ENCODE measurements at places on chromosomes 11 and 22.

DNA sequence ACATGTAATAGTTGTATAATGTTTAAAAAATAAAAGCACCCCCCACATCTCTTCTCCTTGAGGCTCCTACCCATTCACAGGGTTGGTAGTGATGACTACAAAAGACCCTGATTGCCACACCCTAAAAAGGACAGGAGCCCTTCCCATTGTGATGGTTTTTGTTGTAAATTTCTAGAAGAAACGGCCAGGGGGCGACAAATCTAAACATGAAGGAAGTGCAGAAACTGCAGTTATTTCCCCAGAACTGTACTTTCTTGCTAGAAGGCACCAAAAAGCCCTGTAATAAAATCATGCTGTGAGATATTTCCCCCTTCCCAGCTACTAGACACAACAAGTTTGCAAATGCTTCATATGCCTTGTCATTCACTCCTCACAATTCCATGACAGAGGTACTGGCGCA, 10.8 kb downstream of the PRR5L start:
- DNase-seq: no peak

DNA sequence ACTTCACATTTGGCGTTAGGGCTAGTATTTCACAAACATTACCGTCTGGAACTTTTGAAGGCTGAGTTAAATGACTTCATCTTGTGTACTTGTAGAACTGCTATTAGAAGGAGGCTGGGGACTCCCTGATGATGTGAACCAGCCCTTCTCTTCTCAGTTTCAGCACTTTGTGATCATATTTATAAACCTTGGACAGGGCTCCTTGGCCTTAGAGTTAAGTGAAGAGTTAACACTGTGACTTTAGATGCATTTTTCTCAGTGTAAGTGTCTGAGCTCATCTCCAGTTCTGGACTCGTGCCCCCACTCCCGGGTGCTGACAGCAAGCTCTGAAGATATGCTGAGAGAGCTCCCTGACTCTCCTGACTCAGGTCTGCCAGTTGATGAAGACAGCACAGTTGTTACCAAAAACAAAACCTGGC, 8.4 kb downstream of the MIAT start:
- no peak for DNase-seq

DNA sequence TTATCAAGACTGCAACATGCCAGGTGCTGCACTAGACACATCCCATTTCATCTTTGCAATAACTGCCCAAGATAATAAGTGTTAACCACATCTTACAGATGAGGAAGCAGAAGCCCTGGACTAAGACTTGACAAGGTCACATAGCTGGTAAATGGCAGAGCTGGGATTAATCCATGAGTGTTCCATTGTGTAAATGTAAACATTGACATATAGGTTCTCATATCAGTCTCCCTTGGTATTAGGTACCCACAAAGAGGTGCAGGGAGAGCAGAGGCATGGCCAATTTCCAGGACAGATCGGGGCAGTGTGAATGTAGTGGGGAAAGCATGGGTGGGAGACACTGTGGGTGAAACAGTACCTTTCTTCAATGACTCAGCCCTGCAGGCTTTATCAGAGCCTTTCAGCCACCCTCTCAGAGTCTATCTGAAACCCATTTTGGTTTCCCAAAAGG, 17.9 kb downstream of the MICAL2 start:
- DNase-seq: no peak

- DNase-seq: no peak
Observed at GRCh38 chr22:39362932-39363331, 13.1 kb downstream of the SYNGR1 start.

GRCh38 chr11:117605331-117605730, 191.7 kb downstream of the DSCAML1 start:
- DNase-seq: no peak

- DNase-seq: no peak
Observed at GRCh38 chr22:47203554-47203991, 441.1 kb downstream of the TBC1D22A start.

DNA sequence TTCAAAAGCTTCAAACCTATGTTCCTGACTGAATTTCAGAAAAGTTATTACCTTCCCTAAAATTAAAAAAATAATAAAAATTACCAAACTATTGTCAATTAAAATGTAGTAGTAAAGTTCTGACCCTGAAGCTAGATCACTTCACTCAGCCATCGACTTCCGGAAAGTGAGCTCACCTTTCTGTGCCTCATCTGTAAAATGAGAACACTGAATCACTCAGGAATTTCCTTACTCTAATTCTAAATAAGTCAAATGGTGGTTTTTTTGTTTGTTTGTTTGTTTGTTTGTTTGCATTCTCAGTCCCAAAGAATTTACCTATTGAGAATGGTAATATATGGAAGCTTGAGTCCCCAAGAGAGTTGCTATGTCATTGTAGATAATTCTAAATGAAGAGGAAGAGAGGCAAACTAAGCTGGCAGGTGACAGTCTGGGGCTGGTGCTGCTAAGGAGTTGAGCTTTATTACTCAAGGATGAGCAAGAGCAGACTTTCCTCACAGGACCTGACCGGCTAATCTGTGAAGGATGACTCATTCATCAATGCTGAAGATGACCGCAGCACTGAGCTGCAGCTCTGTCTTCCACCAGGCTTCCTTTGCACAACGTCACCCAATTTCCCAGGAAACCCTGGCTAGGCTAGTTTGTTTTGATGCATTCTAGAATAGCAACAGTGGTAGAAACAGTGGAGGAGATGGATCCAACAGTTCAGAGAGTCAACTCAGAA, 248.8 kb downstream of the RAB38 start:
- DNase-seq: no peak

DNA sequence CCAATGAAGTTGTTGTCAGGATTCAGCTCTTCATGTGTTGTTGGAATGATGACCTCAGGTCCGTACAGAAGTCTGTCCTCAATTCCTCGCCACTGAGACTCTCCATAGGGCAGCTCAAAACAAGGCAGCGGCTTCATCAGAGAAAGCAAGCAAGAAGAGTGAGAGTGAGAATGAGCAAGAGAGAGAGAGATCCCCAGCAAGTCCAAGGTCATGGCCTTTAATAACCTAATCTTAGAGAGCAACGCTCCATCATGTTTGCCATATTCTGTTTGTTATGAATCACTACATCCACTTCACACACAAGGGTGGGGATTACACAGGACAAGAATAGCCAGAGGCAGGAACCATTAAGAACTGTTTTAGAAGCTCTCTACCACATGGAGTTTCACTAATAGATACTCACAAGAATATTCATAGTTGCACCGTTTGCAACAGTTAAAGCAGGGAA, 23.3 kb upstream of the MMP7 start:
- DNase-seq: no peak

GRCh38 chr11:128764424-128765095, 70.7 kb downstream of the FLI1 start:
- peak; percentile 93 for DNase-seq

GRCh38 chr11:118084247-118084646, 2.5 kb downstream of the SMIM35 start:
- DNase-seq: no peak

- DNase-seq: no peak
Observed at GRCh38 chr11:67269401-67270255, 3.4 kb downstream of the GRK2 start.

- DNase-seq: no peak
Observed at GRCh38 chr11:29395555-29396072, 621.2 kb downstream of the KCNA4 start.

DNA sequence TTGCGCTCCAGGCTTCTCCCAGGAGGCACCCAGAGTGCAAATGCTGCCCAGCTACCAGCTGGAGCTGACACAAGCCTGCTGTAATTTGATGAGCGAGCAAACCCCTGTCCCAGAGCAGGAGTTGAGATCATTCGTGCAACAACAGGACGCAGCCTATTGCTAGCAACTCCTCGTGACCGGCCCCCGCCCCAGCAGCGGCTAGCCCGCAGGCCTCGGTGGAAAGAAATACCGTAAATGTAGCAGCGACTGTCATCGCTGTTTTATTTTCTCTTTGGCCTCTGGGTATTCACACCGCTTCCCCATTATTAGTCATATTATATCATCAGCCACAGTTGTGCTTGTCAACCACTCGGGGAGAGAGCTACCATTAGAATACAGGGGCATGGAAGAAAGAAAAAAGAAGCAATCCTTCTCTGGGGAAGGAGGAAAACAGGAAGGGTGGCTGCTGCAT, 59.2 kb upstream of the ATXN10 start:
- DNase-seq: no peak

DNA sequence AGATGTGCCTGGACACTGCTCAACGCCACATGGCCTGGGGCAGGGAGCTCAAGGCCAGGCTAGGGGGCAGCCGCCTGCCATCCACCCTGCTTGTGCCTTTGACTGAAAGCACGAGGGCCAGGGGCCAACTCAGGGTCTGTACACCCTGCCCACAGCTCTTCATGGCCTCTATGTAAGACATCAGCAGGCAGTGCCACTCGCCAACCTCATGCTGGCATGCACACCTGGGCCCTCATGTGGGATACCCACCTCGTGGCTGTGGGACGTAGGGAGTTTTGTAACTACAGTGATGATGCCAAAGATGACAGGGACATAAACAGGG, 25.6 kb downstream of the TBX1 start:
- no peak for DNase-seq
